ENCODE measurements at places on chromosomes 2 and 18. TPM values are rescaled to one million over a fixed set of nuclear protein-coding genes. Genes with fewer than 3 reads are reported as not detected.

DNA sequence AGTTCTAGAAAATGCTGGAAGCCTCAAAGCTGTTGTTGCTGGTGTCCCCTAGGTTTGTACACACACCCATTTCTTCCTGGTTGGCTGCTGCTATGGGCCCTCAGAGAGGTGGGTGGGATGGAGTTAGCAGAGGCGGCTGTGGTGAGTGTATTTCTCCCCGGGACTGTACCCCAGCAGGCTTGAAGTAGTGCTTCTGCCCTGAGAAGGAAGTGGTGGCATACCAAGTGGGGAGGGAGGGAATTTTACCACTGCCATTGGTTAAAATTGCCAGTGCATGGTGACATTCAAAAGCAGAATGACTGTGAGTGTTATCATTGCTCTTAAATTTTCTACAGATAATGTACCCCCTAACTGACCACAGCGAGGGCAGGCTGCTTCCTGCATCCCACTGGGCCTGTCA, 125.6 kb upstream of the CAPN13 start:
- no peaks in the 10 kb centered on the region for H3K36me3 ChIP-seq
- H3K4me3 ChIP-seq: no peak overlapping the region
- no peak for DNase-seq
- no peaks in the 10 kb centered on the region for H3K27me3 ChIP-seq
- H3K27ac ChIP-seq: no peak overlapping the region
- no peaks in the 10 kb centered on the region for H3K4me1 ChIP-seq

- H3K27ac ChIP-seq: no peak overlapping the region
- DNase-seq: no peak
- peaks cover 5% of the 10 kb centered on the region for H3K4me1 ChIP-seq
- no peaks in the 10 kb centered on the region for H3K36me3 ChIP-seq
- H3K4me3 ChIP-seq: no peak overlapping the region
- no peaks in the 10 kb centered on the region for H3K27me3 ChIP-seq
These were observed 96.8 kb downstream of the MTCL1 start for GRCh38 chr18:8802017-8802672.

DNA sequence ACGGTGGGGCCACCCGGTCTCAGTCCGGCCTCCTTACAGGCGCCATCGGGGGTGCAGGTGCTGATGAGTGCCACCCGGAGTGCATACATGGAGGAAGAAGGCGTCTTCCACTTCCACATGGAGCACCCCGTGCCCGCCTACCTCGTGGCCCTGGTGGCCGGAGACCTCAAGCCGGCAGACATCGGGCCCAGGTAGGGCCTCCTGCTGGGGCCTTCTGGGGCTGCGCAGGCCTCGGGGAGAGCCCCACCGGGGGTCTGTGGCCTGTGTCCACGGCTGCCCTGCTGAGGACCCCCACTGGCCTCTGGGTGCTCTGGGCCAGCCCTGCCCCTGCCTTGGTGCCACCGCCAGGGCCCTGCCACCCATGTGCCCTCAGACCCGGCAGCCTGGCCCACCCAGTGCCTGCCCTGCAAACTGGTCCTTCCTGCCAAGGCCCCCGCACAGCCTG, 4.8 kb downstream of the RNPEPL1 start:
- peaks cover 28% of the 10 kb centered on the region for H3K36me3 ChIP-seq
- H3K4me1 ChIP-seq: peaks cover 13% of the 10 kb centered on the region
- H3K27me3 ChIP-seq: no peaks in the 10 kb centered on the region
- no peak for DNase-seq
- H3K27ac ChIP-seq: no peak overlapping the region

GRCh38 chr2:71130905-71131244, 441 bp downstream of the MPHOSPH10 start:
- H3K4me3 ChIP-seq: peak overlapping the region; percentile 98
- peak overlapping the region; percentile 96 for H3K27ac ChIP-seq
- peaks cover 37% of the 10 kb centered on the region for H3K4me1 ChIP-seq

GRCh38 chr2:29495536-29496060, 380.4 kb downstream of the CLIP4 start:
- H3K27me3 ChIP-seq: no peaks in the 10 kb centered on the region
- no peaks in the 10 kb centered on the region for H3K4me1 ChIP-seq
- H3K4me3 ChIP-seq: no peak overlapping the region
- H3K36me3 ChIP-seq: no peaks in the 10 kb centered on the region
- no peak for DNase-seq

DNA sequence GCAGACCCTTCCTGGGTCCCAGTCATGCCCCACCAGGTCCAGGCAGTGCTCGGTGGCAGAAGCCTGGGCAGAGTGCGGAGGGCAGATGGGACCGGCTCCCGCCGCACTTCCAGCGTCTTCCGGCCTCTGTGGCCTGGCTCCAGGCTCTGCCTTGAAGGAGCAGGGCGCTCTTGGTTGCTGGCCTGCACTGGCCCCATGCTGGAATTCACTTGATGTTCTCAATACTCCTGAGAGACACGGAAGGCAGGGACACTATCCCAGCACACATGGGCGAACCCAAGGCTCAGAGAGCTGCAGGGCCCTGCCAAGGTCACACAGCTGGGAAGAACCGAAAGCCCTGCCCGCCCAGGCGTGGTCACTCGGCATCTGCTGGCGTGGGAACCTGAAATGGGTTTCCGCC, 87.6 kb upstream of the ODC1 start:
- H3K4me1 ChIP-seq: no peaks in the 10 kb centered on the region
- no peak for DNase-seq
- H3K36me3 ChIP-seq: no peaks in the 10 kb centered on the region
- no peaks in the 10 kb centered on the region for H3K27me3 ChIP-seq
- no peak overlapping the region for H3K4me3 ChIP-seq

DNA sequence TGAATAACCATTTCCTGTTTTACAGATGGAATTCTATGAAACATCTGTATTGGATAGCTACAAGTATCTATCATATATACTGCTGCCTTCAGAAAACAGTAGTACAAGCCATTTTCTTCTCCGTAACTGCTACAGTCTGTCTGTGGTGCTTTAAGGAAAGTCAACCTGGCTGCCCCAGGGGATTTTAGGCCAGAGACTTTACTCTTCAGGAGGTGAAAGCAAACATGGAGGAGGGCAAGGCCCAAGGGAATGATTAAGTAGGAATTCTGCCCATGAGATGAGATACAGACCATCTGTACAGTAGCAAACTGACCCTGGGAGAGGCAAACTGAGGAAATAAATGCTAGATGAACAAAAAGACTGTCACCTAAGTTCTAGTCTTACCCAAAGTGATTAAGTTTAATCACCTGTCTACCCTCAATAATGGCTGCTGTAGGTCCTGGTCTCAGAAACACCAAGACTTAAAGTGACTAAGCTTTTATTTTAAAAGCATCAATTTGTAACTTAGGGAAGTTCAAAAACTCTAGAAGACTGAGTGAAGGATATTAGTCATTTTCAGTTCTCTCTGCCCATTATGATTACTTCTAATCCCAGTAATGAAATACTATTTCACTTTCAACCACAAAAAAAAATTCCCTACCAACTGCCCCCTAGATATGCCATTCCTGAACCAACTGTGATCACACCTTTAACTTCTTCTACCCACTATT, 14.8 kb downstream of the MBD2 start:
- H3K4me1 ChIP-seq: peaks cover 32% of the 10 kb centered on the region
- H3K36me3 ChIP-seq: no peaks in the 10 kb centered on the region
- no peak for DNase-seq
- H3K27ac ChIP-seq: no peak overlapping the region
- no peak overlapping the region for H3K4me3 ChIP-seq

- no peaks in the 10 kb centered on the region for H3K4me1 ChIP-seq
- no peak overlapping the region for H3K27ac ChIP-seq
- no peak overlapping the region for H3K4me3 ChIP-seq
These were observed 618.8 kb downstream of the SOCS6 start for GRCh38 chr18:70907673-70908072.

SH3BP4 gene
- 32.4 TPM for total RNA-seq

ATP8B1 gene
- 68.7 TPM for total RNA-seq

SNTG2 gene
- 18.6 TPM for total RNA-seq

DSG4 gene
- not detected for total RNA-seq

SPATA3 gene
- total RNA-seq: not detected
